ENCODE measurements at places on chromosomes 2 and 18. TPM values are rescaled to one million over a fixed set of nuclear protein-coding genes. Genes with fewer than 3 reads are reported as not detected.

Gene AKAIN1
- not detected for total RNA-seq

Gene TMEM169
- 0.26 TPM for total RNA-seq

Gene SLC8A1
- total RNA-seq = 674 TPM

Gene NPHP1
- total RNA-seq = 5.6 TPM

Gene RAB17
- total RNA-seq = 1.1 TPM

Gene ACTG2
- total RNA-seq = 5.0 TPM

DNA sequence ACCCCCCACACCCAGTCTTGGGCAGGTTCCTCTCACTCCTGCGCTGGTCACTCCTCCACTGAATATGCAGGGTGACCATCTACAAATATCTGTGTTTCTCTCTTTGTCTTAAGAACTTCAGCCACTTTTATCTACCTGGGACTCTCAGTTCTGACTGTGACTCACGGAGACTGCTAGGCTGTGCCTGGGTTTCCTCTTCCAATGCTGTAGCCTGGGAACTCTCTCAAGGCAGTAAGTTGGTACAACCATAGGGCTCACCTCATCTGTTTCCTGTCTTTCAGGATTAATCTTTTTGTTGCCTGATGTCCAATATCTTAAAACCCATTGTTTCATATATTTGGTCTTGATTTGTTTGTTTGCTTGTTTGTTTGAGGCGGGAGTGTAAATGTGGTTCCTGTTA is 47.2 kb upstream of the ZNF396 start:
- H3K4me1 ChIP-seq = no peaks in the 10 kb centered on the region
- DNase-seq = no peak
- no peak overlapping the region for H3K27ac ChIP-seq
- no peak overlapping the region for H3K4me3 ChIP-seq
- H3K27me3 ChIP-seq = no peaks in the 10 kb centered on the region

Measured in heart left ventricle (tissue), 16 donors.